ENCODE measurements at places on chromosomes 6 and 20. TPM values are rescaled to one million over a fixed set of nuclear protein-coding genes. Genes with fewer than 3 reads are reported as not detected.

The MCHR2 gene
- not detected for total RNA-seq

The MC3R gene
- not detected for total RNA-seq

The ARFGEF2 gene
- 68.3 TPM for total RNA-seq

The ZC2HC1B gene
- total RNA-seq, result not detected
